WTC11 (cell line): ENCODE measurements at places on chromosomes 7 and 10.

DNA sequence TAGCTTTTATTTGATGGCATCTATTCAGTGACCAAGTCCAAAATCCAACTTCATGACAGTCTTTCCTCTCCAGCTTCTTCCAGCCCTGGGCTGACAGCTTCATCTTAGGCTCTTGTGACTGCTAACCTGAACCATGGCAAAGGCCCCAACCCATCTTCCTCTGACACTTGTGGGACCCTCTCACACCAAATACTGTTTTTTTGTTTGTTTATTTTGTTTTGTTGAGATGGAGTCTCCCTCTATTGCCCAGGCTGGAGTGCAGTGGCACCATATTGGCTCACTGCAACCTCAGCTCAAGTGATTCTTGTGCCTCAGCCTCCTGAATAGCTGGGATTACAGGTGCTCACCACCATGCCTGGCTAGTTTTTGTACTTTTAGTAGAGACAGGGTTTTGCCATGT is 265.2 kb downstream of the GATA3 start:
- no peak for DNase-seq

DNA sequence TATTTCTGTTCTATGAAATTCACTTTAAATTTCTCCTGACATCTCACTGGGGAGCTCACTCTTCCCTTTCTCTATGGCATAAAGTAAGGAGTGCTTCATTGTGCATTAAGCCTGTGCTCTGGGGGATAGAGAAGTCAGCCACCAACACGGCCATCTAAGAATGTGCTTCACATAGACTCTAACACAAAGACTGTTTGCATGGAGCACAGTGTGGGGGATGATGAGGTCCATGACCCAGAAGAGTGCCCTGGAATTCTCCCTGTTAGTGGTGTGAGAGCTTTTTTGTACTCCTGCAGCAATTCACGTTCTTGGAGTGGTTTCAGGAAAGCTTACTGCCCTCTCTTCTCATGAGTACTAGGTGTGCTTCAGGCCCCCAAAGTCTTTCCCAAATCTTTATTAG is 43.9 kb upstream of the PDZD8 start:
- no peak for DNase-seq

DNA sequence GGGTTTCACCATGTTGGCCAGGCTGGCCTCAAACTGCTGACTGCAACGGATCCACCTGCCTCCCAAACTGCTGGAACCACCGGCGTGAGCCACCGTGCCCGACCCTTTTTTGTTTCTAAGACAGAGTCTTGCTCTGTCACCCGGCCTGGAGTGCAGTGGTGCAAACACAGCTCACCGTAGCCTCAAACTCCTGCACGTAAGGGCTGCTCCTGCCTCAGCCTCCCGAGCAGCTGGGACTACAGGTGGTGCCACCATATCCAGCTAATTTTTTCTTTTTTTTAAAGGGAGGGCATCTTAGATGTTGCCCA is 36.4 kb downstream of the ADAP1 start:
- peak; percentile 5 for DNase-seq

GRCh38 chr7:5523052-5523711 is 99.5 kb upstream of the TNRC18 start:
- DNase-seq, result no peak

- no peak for DNase-seq
Measured at GRCh38 chr7:23383225-23383624, 84.1 kb downstream of the MALSU1 start.

DNA sequence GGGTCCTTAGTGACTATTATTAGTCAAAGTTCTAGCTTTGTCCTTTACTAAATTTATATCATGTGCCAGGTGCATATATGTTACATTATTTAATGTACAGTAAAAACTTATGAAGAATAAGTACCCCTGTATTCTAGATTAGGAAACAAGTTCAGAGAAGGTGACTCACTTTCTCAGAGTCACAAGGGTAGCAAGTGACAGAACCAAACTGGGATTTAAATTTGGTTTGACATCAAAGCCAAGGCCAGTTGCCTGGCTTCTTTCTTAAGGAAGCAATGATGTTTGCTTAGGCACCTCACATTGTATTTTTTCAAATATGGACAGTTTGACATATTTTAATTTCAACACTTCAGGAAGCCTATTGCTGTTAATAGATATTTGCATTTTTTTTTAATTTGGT is 2.5 kb downstream of the LSM8 start:
- no peak for DNase-seq

DNA sequence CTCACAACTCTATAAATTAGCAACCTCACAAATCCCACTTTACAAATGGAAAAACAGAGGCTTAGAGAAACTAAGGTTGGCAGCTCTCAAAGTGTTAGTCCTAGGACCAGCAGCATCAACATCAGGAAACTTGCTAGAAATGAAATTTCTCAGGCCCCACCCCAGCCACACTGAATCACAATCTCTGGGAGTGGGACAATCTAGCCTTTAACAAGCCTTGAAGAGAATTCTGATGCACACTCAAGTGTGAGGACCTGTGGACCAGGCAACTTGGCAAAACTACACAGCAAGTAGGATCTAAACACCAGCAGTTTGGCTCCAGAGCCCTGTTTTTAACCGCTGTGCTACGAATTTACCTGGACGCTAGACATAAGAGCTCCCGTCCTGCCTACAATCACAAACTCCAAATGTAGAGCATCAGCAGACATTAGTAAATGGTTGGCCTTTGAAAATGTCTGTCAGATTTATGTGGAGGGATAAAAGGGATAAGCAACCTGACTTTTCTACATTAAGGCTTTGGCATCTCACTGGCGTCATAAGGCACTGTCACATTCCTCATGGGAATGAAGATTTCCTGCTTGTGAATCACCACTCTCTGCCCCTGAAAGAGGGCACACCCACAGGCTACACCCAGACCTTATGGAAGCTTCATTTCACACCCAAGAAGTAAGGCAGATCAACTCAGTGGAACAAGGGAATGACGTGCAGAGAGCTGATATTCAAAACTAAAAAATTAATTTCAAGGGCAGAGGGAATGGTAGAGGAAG is 34.5 kb downstream of the PPP1R3C start:
- no peak for DNase-seq
